ENCODE measurements at places on chromosomes 11 and 22. TPM values are rescaled to one million over a fixed set of nuclear protein-coding genes. Genes with fewer than 3 reads are reported as not detected.
A peak's percentile ranks its signal among the peaks of the same experiment; 100 is the strongest.

DNA sequence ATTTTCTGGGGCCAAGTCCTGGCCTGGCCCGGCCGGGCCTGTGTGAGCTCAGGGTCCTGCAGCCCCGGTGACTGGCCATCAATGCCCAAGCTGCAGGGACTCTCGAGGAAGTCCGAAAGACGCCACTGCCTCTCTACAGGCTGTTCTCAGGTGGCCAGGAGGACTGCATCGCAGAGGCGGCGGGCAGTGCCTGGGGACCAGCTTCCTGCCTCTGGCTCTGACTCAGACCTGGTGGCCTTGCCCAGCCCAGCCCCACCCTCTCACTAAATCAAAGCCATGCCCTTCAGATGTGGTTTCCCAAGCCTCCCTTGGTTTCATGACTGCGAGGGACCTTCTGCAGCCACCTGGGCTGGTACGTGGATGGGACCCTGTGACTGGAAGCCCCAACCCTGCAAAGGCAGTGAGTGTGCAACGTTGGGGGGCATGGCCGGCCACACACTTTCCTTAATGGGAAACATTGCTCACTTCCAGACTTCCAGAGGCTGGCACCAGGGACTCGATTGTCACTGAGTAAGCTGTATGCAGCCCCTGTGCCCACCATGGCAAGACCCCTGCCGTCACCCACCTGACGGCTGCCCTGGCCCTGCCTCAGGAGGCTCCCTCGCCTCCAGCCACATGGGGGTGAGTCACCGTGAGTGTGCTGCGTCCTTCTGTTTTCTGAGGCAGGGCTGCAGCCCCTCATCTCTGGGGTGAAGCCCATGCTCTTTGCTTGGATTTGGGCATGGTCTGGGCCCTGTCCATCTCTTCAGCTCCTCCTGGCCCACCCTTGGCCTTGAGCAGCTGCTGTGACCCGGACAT lies 6.0 kb upstream of the FGF3 start:
- DNase-seq: no peak

ROM1 gene
- 2.2 TPM for total RNA-seq

DNA sequence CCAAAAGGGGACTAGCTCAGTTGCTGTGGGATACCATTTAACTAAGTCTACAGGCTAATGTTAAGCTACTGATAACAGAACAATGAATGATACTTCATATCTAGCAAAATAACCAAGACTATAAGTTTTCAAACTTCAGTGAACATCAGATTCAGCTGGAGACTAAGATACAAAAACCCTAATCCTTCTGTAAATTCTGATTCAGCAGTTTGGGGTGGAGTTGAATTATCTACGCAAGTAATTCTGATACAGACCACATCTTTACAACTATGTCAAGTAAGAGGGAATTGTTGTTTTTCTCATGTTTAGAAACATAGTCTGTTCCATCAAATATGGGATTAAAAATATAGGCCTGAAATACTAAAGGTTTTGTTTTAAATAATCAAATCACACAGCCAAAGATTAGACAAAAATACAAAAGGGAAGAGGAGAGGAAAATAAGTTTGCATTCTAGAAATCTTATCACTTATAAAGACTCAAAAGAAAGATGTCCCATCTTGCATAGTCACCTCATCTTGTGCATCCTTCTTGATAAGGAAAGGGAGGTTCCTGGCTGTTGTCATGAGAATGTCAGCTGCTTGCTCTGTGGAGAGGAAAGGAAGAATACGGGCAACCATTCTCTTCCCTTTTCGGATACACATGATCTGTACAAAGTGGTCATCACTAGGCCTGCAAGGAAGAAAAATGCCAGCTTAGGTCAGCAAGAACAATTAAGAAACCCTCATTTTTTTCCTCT lies 21.4 kb downstream of the PATL1 start:
- DNase-seq: no peak

MOGAT2 gene
- total RNA-seq: not detected

DNA sequence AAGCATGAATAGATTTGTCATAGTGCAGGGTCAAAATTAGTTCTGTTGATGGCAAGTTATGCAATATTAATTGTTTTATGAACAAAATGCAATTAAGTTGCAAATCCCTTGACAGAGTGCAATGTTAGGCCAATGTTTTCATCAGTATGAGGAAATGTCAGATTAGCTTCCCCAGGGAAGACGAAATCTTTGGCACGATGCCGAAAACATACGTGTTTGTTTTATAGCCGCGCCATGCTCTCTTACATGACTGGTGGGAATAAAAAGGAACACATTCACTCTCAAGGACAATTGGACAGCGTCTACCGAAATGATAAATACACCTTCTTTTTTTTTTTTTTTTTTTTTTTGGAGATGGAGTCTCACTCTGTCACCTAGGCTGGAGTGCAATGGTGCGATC lies 27.0 kb downstream of the MFNG start:
- no peak for DNase-seq

- no peak for DNase-seq
Observed at GRCh38 chr11:2366276-2366675, 10.8 kb upstream of the CD81 start.

SYCE3 gene
- not detected for total RNA-seq

DNA sequence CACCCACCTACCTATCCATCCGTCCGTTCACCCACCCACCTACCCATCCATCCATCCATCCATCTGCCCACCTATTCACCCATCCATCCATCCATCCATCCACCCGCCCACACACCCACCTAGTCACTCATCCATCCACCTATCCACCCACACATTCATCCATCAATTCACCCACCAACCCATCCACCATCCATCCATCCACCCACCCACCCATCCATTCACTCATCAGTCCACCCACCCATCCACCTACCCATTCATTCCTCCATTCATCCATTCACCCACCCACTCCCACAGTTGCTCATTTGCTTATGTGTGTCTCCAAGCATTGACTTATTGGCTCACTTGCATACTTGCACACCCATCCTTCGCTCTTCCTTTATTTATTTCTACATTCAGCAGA lies 50.1 kb downstream of the MYO7A start:
- DNase-seq: no peak

DNA sequence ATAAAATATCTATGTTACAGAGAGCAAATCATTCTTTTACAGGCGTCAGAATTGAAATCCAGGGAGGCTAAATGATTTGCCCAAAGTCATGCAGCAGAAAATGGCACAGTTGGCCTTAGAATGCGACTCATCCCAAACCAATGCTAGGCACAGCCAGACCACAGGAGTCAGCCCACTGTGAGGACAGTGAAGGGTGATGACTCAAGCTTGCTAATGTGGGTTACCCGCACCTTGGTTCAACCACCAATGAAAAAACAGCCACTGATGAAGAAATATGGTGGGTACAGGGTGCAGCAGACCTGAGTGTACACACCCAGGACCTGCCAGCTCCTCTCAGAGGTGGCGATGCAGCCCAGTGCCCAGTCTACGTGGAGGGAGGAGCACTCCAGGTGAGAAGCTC lies 89.7 kb downstream of the ZC3H12C start:
- DNase-seq: no peak

APOA1 gene
- 0.48 TPM for total RNA-seq

DNA sequence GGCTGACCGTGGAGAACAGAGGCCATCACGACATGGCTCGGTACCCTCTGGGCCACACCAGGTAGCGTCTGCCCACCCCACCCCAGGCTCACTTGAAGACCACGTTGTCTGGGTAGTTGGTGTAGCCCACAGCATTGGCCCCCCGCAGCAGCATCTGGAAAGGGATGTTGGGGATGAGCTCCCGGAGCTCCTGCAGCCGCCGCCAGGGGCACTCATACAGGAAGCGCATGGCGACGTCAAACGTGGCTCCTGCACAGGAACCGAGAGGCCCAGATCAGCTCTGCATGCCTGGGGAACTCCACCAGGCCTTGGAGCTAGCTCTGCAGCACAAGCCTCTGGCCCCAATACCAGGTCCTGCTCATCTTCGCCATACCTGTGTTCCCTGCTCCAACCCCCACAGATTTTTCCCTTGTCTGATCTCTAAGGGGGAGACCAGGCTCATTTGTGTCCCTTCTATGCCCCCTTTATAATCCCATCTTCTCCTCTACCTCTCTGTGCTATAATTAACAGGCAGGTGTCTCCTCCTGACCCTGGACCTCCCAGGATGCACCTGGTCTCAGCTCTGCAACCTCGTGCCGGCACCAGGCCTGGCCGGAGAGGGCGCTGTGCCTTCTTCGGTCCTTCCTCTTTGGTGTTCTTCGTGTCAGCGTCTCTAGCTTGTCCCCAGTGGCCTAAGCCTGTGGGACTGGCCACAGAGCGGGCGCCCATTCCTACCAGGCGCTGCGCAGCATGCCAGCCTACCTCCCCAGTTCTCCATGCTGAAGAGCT lies 5.0 kb upstream of the LRFN4 start:
- DNase-seq: peak; percentile 80

- DNase-seq: no peak
Observed at GRCh38 chr11:21474529-21474928, 718.4 kb upstream of the ANO5 start.

DENND6B gene
- total RNA-seq: 1.1 TPM

KCTD14 gene
- total RNA-seq: 21.6 TPM

DNA sequence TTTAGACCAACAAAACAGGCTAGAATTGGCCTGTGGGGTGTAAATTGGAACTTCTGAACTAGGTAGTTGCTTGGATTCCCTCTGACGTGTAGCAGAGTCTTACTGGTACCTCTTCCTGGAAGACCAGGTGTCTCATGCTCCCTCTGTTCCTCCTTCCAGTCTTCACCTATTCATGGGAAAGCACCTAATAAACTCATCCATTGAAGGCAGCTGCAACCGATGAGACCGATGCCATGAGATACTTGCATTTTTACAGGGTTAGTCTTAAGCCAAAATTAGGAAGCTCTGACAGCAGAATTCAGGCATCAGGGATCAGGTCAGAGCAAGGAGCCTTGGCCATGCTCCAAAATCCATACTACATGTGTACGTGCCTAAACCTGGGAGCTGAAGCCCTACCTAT lies 13.2 kb upstream of the HEPHL1 start:
- no peak for DNase-seq

GRCh38 chr11:96798445-96798844 lies 408.6 kb downstream of the JRKL start:
- no peak for DNase-seq
